ENCODE measurements at places on chromosomes 6 and 20. TPM values are rescaled to one million over a fixed set of nuclear protein-coding genes. Genes with fewer than 3 reads are reported as not detected.

DNA sequence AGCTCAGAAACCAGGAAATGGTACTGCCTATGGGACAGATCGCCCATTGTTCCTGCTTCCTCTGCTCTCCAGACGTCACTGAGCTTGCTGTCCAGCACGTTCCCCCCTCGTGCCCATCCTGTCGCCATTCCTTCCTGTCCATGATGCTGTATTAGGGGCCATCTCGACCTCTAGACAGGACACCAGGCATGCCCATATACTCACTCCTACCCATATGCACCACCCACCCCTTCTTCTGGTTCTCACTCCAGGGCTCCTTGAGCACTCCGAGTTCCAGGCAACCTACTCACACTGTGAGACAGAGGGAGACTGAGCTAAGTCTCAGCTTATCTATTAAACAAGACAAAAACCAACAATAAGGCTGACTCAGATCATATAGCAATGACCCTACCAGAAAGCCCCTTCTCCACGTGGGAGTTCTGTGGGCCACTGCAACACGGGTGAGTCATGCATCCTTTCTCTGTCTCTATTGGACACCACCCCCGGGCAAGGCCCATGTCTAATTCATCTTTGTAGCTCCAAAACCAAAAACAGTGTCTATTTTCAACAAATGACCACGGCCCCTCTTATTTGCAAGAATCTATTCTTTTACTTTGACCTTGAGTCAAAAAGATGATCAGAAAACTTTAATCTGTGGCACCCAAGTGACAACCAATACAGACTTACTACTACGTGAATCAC, 65.7 kb downstream of the PSMG4 start:
- H3K4me1 ChIP-seq, result no peaks in the 10 kb centered on the region
- DNase-seq, result no peak
- H3K4me3 ChIP-seq, result no peak overlapping the region
- H3K27me3 ChIP-seq, result no peaks in the 10 kb centered on the region

DNA sequence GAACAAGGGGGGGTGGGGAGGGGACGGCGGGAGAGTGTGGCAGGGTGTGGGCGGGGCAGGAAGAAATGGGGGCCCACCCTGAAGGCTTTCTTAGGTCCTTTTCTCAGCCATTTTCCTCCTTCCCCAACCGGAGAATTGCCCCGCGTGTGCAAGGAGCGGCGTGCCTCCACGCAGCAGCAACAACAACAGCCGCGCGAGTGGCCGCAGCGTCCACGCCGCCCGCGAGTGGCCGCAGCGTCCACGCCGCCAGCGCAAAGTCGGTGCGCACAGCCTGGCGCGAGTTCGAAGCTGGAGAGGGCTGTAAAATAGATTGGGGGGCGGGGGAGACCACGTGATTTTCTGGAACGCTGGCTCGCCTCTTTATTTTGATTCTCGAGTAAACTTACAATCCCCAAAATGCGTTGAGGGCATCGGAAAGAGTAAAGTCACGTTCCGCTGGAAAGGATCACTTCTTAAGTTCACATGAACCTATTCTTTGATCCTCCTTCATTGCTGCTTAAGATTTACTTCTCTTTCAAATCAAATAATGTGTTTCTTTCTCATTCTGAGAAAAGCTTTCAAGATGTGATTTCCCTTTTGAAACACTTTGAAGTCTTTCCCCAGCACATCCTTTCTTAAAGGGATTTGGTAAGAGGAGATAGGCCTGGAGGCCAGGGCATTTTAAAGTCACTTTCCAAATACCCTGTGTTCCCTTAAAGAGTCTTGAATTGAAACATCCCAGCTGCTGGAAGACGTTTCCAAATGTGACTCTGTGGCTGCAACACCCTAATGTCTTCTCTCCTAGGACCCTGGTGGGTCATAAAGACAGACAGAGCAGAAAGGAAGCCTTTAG, 66.7 kb upstream of the ZNF217 start:
- H3K27ac ChIP-seq, result peak overlapping the region; percentile 41
- H3K4me1 ChIP-seq, result peaks cover 46% of the 10 kb centered on the region
- H3K27me3 ChIP-seq, result no peaks in the 10 kb centered on the region
- no peak for DNase-seq
- peak overlapping the region; percentile 66 for H3K4me3 ChIP-seq
- H3K36me3 ChIP-seq, result no peaks in the 10 kb centered on the region

DNA sequence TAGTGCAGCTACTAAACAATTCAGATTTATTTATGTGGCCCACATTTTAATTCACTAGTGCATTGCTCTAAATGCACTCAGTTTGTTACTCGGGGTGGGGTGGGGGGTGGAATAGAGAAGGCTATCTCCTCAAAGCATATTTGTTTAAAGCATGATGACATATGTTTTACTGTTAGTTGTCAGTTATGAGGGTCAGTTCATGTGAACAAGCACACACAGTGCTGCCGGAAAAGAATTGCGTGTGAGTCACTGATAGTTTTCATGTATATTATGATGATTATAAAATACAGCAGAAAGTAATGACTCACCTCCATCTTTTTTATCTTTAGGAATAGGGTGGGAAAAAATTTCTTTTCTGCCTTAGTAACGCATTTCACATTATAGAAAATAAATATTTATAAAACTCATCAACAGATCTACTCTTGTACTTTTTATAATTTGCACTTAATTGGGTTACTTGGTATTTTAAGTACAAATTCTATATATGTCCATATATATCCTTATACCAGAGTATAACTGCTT, 42.2 kb upstream of the STXBP5 start:
- no peaks in the 10 kb centered on the region for H3K36me3 ChIP-seq
- no peaks in the 10 kb centered on the region for H3K4me1 ChIP-seq
- H3K27ac ChIP-seq, result no peak overlapping the region
- no peaks in the 10 kb centered on the region for H3K27me3 ChIP-seq

DNA sequence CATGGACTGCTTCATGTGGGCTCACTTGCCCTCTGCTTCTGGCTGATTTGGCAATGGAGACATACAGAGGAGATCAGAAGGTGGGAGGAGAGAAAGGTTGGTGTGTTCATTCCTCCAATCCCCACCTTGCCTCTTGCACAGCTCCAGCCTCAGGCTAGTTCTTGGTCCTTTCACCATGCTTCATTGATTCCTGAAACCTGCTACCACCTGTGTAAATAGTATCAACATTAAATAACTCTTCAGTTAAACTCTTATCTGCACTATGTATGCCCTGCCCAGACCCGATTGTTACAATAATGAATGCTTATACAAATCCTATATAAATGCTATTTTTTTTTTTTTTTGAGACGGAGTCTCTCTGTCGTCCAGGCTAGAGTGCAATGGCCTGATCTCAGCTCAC, 174.5 kb downstream of the CD83 start:
- no peak for DNase-seq
- no peaks in the 10 kb centered on the region for H3K36me3 ChIP-seq
- no peak overlapping the region for H3K4me3 ChIP-seq
- H3K4me1 ChIP-seq, result no peaks in the 10 kb centered on the region
- H3K27ac ChIP-seq, result no peak overlapping the region

GRCh38 chr6:158780988-158781691, 38.0 kb downstream of the EZR start:
- peaks cover 18% of the 10 kb centered on the region for H3K4me1 ChIP-seq
- H3K4me3 ChIP-seq, result no peak overlapping the region
- no peak for DNase-seq
- H3K36me3 ChIP-seq, result peaks cover 83% of the 10 kb centered on the region
- no peak overlapping the region for H3K27ac ChIP-seq
- no peaks in the 10 kb centered on the region for H3K27me3 ChIP-seq

DNA sequence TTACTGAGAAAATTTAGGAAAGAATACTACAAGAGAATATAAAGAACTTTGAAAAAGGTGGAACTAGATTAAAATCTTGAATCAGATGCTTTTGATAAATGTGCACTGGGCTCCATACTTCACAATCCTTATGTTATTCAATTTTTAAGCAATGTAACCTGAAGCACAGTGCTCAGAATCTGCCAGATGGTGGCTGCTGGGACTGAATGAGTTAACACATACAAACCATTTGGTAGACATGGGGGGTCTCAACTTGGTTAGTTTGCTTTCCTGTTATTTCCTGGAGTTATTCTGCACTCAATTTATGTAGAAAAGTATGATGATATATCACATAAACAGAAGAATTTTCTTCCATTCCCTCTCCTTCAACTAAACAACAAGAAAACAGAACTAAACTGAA, 326.5 kb downstream of the RNGTT start:
- no peak overlapping the region for H3K4me3 ChIP-seq
- H3K36me3 ChIP-seq, result no peaks in the 10 kb centered on the region
- DNase-seq, result no peak
- no peak overlapping the region for H3K27ac ChIP-seq
- no peaks in the 10 kb centered on the region for H3K27me3 ChIP-seq

DNA sequence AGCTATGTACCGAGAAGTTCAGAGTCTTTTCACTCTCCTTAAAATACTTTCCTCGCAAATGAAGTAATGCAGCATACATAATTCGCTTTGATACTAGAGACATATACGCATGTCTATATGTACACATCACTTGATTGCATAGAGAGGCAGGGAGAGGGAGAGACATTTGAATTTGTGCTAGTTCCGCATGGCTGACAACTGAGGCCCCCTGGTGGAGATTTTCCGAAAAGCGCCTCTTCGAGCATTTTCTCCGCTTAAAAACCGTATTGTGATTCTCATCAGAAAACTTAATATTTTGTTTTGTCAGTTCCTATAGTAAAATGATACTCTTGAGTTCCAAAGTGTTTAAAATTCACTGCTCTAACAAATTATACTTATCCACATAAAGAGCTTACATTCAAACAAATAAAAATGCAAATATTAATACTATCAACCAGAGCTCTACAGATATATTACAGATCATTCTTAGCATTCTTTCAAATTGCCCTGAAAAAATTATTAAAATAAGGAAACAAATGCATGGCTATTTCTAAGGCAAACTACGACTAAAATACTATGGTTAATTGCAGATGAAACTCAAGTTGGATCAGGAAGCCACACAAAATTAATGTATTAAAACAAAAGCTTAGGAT, 637 bp downstream of the MYLK4 start:
- no peak overlapping the region for H3K27ac ChIP-seq
- no peak overlapping the region for H3K4me3 ChIP-seq
- H3K27me3 ChIP-seq, result peaks cover 7% of the 10 kb centered on the region
- no peaks in the 10 kb centered on the region for H3K4me1 ChIP-seq

GRCh38 chr6:11343963-11344723, 111.7 kb upstream of the NEDD9 start:
- no peak overlapping the region for H3K27ac ChIP-seq
- H3K4me3 ChIP-seq, result no peak overlapping the region
- DNase-seq, result no peak
- H3K36me3 ChIP-seq, result peaks cover 8% of the 10 kb centered on the region
- no peaks in the 10 kb centered on the region for H3K27me3 ChIP-seq

GRCh38 chr6:37517411-37517812, 17.7 kb upstream of the CCDC167 start:
- no peaks in the 10 kb centered on the region for H3K27me3 ChIP-seq
- no peaks in the 10 kb centered on the region for H3K36me3 ChIP-seq
- peak; percentile 86 for DNase-seq
- H3K4me3 ChIP-seq, result peak overlapping the region; percentile 49
- H3K27ac ChIP-seq, result peak overlapping the region; percentile 99

GRCh38 chr6:69735027-69735426, 61.8 kb downstream of the LMBRD1 start:
- no peaks in the 10 kb centered on the region for H3K27me3 ChIP-seq
- H3K36me3 ChIP-seq, result peaks cover 10% of the 10 kb centered on the region
- no peaks in the 10 kb centered on the region for H3K4me1 ChIP-seq
- H3K27ac ChIP-seq, result no peak overlapping the region

DNA sequence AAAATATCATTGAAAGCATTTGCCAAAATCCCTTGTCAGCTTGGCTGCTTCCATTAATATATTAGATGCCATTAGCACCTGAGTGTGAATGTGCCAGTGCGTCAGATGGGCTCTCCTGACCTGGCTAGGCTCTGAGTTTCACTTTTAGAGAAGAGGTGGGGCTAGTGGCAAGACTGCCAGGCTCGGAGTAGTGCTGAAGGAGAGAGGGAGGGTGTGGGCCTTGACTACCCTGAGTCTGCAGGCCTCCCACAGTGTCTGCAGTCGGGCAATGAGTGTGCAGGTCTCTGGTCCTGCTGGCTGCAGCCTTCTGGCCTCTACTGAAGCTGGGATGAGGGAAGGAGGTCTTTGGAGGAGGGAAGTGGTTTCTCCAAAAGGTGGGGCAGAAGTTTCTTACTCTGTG, 34.6 kb upstream of the PNPLA1 start:
- H3K4me3 ChIP-seq, result no peak overlapping the region
- H3K36me3 ChIP-seq, result peaks cover 9% of the 10 kb centered on the region
- H3K27ac ChIP-seq, result no peak overlapping the region
- no peak for DNase-seq

DNA sequence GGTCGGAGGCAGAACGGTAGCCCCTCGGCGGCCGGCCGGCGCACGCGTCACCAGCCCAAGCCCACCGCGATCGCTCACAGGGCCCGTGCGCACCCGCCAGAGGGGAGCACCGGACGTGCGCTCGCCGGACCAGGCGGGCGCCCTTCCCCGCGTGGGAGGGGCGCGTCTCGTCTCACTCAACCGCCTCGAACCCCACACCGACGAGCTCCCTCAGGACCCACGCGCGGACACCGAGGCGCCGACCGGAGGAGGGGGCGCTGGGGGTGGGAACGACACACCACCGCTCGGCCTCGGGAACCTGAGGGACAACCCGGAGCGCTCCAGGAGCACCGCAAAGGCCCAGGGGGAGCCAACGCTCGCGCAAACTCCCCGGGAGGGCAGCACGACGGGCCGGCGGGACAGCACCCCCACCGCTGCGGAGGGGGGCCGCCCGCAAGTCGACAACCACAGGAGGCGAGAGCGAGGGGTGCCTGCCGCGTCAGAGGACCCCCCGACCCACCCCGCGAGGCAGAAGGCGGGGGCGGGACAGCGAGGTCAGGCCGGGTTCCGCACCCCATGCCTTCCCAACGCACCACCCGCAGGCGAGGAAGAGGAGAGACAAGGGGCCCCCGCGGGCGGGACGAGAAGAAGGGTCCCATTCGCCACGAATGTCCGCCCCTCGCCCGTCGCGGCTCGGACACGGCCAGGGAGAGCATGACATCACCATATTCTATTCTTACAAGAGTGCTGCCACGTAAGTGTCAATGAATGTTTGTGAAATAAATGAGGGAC, 512.7 kb upstream of the ZNF337 start:
- H3K36me3 ChIP-seq, result no peaks in the 10 kb centered on the region
- no peaks in the 10 kb centered on the region for H3K27me3 ChIP-seq
- no peak overlapping the region for H3K4me3 ChIP-seq
- no peaks in the 10 kb centered on the region for H3K4me1 ChIP-seq
- DNase-seq, result peak; percentile 4
- no peak overlapping the region for H3K27ac ChIP-seq

DNA sequence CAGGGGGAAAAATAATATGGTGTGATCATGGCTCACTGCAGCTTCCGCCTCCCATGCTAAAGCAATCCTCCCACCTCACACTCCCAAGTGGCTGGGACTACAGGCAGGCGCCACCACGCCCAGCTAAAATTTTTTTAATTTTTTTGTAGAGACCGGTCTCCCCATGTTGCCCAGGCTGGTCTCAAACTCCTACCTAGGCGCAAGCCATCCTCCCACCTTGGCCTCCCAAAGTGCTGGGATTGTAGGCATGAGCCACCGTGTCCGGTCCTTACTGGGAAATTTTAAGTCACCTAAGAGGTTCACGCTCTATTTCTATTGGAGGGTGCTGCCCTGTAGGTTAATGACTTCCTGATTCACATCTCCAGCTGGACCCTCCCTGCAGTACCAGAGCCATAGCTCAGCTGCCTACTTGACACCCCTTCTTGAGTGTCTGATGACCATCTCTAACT, 626 bp upstream of the CDK5RAP1 start:
- peaks cover 49% of the 10 kb centered on the region for H3K4me1 ChIP-seq
- H3K36me3 ChIP-seq, result no peaks in the 10 kb centered on the region
- peak; percentile 5 for DNase-seq
- peak overlapping the region; percentile 100 for H3K4me3 ChIP-seq
- H3K27me3 ChIP-seq, result no peaks in the 10 kb centered on the region
- peak overlapping the region; percentile 74 for H3K27ac ChIP-seq

STX11 gene
- total RNA-seq, result 6.2 TPM

BANF2 gene
- total RNA-seq, result not detected

All from CD4-positive, alpha-beta memory T cell (primary cell).